OCI-LY7 (cell line): ENCODE measurements at places on chromosomes 3 and 15.

DNA sequence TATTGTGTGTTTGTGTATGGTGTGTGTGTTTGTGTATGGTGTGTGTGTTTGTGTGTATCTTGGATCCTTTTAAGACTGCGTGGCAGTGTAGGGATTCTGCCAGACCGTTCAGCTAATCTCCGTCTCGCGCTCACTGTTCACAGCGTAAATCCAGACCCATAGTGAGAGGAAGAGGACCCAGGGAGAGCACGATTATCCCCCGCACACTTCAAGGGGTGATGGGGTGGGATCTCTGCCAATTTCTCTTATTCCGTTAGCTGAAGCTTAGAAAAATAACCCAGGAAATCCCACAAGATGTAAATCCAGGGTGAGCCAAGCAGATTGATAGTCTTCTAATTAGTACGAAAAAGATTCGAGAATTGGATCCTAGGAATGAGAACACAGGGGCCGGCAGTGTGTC lies 381.2 kb downstream of the GABRG3 start:
- DNase-seq: no peak

DNA sequence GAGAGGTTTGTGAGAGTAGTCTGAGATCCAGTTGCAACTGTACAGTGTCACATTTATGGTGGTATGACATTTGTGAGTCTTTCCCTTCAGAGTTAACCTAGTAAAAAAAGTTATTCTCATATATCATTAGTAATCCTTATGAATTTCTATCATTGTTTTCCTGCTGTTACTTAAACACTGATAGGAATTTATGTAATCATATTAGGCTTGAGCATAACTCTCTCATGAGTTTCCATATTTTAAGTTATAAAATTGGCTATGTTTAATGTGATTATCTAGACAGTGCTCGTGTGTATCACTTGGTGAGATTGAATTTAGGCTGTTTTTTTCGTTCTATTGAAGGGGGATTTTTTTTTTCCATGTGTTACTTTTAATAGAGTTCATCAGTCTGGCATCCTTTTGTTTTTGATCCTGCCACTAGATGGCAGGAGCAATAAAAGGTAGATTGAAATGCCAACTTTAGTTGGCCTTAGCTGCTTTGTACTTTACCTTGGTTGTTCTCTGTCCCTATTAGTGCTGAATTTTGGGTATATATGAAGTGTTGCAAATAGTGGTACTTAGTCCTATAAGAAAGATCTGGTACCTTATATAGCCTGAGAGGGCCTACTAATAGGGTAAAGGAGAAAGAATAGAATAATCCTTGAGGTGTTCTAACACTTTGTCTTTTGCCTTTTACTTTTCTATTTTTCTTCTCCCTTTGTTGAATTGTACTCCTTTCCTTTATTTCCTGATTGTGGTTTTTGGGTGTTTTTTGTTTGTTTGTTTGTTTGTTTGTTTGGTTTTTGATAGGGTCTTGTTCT lies 17.9 kb downstream of the STT3B start:
- DNase-seq: peak; percentile 49

- DNase-seq: peak; percentile 63
Measured at GRCh38 chr3:49554633-49555265, 472 bp downstream of the BSN start.

- DNase-seq: peak; percentile 13
Measured at GRCh38 chr3:153173758-153174516, 11.9 kb downstream of the RAP2B start.

GRCh38 chr3:39148435-39149058 lies 4.8 kb downstream of the CSRNP1 start:
- peak; percentile 66 for DNase-seq
